ENCODE measurements at places on chromosomes 4 and X.

DNA sequence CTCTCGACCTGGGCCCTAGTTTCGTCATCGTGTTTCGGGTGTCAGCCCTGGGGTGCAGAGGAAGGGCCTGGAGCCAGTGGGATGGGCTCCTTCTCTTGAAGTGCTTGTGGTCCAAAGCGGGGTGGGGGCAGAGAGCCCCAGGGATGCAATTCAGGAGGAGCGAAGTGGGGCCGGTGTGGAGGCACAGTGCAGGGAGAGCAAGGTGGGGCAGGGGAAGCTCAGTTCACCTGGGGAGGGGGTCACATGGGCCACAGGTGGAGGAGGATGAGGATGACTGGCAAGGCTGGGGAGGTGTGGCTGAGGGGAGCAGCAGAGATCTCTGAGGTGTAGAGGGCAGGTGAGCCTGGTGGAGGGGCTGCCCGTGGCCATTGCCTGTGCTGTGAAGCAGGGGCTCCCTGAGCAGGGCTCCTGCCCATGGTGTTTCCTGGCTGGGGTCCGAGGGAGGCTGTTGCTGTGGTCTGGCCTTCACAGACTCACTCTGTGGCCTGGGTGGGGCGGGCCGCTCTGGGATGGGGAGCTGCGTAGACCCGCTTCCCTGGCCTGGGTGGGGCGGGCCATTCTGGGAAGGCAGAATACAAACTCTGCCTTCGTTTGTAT is 6.9 kb downstream of the SORCS2 start:
- no peak for DNase-seq

DNA sequence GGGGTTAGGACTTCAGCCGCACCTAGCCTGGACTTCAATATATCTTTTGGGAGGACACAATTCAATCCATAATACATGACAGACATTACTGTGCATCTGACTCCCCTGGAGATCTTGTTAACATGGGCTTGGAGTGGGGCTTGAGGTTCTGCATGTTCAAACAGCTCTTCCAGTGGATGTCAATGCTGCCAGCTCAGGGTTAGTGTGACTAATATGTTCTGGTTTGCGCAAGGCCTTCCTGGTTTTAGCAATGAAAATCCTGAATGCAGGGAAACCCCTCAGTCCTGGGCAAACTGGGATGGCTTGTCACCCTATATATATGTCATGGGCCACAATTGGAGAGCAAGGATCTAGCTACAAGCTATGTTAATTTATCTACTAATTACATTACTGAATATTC is 2.7 kb upstream of the TSPAN7 start:
- no peak for DNase-seq

DNA sequence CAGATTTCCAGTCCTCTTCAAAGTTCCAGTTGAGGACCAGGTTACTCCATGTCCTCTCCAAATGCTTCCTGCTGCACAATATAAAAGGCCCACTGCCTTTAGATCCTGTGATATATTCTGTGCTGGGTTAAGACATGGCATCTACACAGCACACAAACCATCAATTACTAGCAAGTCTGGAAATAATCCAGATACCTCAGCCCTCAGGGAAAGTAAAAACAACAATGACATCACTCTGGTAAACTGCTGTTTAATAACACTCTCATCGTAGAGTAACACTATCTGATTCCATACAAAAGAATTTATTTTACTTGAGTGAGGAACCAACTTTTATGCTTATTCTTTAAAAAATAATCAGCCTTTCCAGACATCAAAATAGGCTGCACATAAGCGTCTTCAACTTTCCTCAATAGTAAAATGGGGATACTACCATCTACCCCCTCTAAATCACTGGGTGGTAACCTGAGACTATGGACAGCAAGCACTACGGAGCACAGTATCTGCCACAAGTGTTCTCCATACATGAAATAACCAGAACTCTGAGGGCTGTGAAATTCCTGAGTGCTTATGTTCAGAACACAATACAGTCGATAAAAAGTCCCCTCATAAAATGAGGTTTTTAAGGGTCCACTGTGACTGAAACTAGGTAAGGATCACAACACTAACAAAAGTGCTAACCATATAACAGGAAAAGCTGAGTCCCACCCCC is 53.4 kb downstream of the ABCG2 start:
- peak; percentile 21 for DNase-seq

- DNase-seq = no peak
Observed at GRCh38 chr4:152014280-152014679, 253.5 kb upstream of the GATB start.

DNA sequence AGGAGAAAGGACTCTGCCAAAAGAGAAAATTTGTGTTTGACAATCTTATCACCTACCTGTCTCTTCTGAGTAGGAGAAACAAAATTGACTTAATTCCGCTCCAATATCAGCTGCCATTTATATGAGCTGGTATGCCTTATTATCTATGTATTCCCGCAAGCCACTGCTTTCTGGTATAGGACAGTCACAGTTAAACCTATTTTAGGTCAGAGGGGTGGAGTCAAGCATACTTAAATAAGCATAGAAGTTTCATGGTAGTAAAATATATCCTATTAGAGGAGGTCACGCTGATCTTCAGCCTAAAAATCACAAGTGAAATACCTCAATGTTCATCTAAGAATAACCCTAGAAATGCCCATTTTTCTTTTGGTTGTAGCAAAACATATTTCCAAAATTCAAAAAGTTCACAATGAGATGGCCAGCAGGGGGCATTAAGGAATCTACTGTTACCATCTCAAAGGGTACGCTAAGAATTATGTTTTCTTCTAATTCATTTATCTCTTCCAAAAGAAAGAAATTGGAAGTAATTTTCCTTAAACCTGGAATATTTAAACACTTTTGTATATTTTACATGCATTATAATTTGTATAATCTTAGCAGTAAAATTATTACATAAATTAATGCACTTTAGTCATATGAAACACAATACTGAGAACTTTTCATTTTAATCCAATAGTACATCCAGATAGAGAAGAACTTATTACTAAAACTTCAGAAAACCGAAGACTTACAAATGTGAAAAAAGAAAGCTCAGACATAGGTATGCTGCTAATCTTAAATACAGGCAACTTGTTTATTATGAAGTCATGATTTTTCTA is 10.5 kb downstream of the PPAT start:
- DNase-seq = no peak

GRCh38 chr4:187181054-187181453 is 457.4 kb upstream of the FAT1 start:
- no peak for DNase-seq

GRCh38 chrX:41350150-41350975 is 16.4 kb downstream of the DDX3X start:
- no peak for DNase-seq

GRCh38 chrX:103453655-103454054 is 65.6 kb downstream of the RAB40A start:
- no peak for DNase-seq

DNA sequence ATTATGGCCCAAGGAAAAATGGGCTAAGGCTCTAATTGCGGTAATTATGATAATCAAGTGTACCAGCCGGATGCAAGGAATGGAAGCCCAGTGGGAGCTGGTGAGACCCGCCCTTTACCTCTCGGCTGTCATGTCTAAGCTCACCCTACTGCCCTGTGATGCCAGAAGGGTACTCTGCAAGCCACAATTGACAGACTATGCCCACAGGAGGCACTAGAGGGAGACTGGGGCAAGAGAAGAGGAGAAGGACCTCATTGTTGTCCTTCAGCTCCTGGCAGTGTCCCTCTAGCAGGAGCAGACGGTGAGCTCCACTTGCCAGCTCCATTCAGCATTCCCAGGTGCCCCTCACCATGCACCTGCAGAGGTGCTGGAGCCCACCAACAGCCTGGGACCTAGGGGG is 141.8 kb downstream of the SMIM20 start:
- DNase-seq = no peak

- no peak for DNase-seq
Observed at GRCh38 chr4:158496030-158496741, 25.5 kb upstream of the RXFP1 start.

DNA sequence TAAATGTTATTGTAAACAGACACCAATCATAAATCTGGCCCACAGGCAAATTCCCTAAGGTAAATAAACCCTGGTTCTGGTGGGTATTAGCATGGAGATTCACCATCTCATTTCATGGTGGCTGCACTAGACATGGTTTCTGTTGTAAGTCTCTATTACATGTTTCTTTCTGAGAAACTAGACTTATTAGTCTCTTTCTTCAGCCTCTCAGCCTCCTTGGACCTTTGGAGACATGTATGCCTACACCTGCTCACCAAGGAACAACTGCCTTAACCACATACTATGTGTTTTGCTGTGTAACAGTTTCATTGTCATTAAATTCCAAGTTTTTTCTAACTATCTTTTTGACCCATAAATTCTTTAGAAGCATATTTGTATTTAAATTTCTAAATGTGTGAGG is 13.1 kb downstream of the DDIT4L start:
- DNase-seq = no peak

GRCh38 chrX:55142919-55143310 is 54.1 kb downstream of the PAGE2 start:
- DNase-seq = no peak

DNA sequence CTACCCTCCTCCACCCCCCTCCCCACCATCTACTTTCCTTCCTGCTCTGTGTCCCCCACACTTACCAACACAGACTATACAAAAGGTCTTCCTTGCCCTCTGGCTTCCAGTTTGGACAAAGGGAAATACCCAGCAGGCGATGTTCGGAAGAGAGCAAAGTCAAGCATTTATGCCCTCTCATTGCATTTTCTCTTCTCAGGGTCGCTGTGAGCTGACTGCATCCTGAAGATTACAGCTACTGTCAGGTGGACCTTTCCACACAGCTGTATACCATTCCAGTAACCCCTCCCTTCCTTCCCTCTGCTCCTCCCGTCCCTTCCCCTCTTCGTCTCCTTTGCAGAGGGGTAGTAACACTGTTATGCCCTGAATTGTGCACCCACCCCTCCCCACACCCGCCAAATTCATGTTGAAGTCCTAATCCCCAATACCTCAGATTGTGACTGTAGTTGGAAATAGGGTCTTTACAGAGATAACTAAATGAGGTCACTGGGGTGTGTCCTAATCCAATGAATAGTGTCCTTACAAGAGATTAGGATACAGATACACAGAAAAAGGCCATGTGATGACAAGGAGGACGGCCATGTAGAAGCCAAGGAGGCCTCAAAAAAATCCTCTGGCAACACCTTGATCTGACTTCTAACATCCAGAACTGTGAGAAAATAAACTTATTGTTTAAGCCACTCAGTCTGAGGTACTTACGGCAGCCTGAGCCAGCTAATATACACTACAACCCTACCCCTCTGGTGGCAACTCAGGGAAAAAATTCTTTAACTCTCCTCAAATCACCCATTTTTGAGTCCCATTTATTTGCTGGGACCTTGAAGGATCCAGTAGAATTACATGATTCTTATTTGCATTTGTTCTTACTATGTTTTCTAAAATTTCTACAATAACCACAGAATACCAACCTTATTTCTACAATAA is 11.7 kb downstream of the MORF4L2 start:
- no peak for DNase-seq

GRCh38 chr4:32624943-32625603 is 1904.9 kb downstream of the PCDH7 start:
- DNase-seq = no peak

- DNase-seq = peak; percentile 66
Observed at GRCh38 chr4:122827258-122827878, 737 bp downstream of the FGF2 start.

DNA sequence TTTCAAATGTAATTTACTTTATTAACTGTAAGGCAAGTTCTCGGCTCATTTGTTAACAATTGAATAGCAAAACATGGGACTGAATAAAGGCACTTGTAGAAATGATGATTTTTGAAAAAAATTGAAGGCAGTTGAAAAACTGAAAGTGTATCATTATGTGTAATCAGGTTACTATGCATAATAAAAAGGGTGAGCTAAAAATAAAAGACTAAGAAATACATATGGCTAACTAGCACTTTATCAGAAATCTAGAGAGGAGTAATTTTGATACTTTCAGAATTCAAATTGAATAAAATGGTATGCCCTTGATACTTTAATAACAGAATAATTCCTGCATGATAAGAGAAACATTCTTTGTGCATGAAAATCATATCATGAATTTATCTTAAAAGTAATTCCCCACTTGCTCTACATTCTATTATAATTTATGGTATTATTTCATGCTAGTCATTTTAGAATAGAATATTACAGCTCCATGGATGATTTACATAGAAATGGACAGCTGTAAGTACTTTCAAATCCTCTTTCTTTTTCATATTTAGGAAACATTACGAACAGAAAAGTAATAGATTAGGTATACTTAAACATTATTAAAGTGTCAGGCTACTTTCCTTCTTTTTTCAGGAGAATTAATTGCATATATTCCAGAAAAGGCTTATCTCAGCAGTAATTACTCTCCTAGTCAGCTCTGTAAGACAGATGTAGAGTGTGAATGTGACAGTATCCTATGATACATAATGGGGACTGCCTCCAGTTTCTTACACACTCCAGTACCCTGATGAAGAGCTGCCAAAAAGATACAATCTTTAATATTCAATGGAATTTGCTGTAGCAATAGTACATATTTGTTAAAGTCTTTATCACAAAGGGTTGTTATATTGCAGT is 697.3 kb downstream of the CCSER1 start:
- DNase-seq = no peak

- peak; percentile 45 for DNase-seq
Observed at GRCh38 chr4:186132577-186133242, 28.2 kb downstream of the FAM149A start.

DNA sequence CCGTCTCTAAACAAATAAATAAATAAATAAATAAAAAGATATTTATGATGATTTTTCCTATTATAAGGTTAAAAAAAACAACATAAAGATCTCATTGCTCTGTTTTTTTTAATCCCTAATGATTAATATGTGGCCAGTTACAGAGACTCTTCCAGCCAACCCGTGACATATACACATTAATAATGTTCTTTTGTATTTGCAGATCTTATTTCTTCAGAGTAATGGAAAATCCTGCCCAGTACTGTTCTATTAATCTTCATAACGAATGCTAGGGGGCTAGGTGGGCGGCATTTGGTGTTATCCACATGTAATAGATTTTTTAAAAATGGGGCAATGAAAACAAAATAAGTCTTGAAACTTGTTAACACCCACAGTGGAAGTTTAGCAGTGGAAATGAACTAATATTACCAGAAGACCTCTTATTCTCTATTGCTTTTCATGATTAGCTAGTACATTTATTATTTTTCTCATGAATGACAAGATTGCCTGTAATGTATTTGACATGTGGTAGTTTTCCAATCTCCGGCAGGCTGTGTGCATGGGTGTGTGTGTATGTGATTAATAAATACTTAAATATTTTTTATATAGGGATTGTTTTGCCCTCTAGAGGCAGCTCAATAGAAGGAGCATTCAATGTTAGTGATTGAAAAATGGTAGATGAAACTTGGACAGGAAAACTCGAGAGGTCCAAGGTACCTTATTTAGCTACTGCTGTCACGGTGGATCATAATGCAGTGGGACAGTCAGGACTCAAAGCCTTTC is 457.4 kb downstream of the IL1RAPL1 start:
- DNase-seq = no peak

GRCh38 chr4:54586320-54586955 is 71.3 kb upstream of the KIT start:
- no peak for DNase-seq
